ENCODE measurements at places on chromosomes 7 and 10.

DNA sequence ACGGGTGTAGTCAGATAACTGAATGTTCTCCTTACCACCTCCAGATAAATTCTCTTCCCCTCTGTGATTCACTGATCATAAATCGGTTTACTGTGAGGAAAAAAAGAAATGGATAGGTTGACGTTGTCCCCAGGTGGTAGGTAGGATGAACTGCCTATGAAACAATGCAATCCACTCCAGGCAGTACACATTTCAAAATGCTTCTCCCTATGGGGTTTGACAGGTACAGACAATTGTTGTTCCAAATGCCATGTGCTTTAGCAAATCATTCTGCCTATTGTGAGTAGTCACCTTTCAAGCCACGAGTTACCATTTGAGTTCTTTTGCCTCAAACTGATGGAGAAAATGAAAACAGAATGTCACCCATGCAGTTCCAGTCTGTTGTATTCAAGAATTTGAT, 21.8 kb downstream of the VIM start:
- DNase-seq: no peak

DNA sequence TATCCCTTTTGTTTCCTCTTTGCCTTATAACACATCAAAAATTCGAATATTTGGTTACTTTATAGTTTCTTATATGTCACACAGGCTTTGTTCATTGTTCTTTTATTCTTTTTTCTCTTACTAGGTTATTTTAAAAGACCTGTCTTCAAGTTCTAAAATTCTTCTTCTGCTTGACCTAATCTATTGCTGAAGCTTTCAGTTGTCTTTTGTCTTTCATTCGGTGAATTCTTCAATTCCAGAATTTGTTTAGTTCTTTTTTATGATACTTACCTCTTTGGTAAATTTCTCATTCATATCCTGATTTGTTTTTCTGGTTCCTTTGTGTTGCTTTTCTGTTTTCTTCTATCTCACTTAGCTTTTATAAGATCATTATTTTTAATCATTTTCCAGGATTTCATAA, 188.4 kb downstream of the ZEB1 start:
- no peak for DNase-seq

DNA sequence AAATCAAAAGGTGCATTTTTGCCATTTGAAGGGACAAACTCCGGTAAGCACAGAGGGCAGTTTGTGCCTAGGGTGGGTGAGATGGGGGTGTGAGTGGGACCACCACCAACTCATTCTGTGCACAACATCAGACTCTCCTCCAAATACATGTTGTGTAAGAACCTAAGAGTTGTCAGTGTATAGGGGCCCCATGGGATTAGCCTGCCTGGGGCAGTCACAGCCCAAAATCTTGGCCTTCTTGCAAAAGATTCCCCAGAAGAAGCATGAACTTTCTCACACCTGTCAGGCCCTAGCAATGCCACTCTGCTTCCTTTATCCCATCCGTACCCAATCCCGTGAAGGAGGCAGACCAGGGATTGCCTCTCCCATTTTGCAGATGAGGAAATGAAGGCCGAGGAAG, 47.1 kb upstream of the NANOS1 start:
- DNase-seq: no peak

DNA sequence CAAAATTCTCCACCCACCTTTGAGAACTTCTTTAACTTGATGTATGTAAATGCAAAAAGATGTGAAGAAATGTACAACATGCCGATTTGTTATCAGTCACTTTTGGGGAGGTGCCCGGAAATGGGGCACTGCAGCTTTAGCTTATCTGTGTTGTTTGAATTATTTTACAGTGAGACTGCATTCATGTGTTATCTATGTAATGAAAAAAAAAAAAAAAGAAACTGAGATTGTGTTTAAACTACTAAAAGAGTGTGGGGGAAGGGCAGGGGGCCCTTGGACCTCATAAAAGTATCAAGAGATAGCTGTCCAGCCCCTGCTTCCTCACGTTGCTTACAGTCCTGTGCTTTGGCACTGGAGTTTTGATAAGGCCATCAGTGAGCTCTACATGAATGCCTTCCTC, 259.4 kb downstream of the STK31 start:
- no peak for DNase-seq
